ENCODE measurements at places on chromosomes 2 and 18.

DNA sequence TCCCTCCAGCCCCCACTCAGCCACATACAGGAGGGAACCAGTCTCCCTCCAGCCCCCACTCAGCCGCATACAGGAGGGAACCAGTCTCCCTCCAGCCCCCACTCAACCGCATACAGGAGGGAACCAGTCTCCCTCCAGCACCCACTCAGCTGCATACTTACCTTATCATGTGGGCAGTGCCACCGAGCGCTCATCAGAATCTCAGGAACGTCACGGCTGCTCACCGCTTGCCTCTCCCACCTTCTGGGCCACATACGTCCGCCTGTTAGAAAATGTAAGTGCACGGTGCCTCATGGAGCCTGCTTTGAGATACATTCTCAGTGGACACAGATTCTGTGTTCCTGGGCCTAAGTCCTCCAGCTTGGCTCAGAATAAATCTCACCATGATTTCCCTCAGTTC is 124.8 kb downstream of the PXDN start:
- DNase-seq = no peak

- no peak for DNase-seq
These were observed 13.4 kb downstream of the NOP58 start for GRCh38 chr2:202278944-202279343.

DNA sequence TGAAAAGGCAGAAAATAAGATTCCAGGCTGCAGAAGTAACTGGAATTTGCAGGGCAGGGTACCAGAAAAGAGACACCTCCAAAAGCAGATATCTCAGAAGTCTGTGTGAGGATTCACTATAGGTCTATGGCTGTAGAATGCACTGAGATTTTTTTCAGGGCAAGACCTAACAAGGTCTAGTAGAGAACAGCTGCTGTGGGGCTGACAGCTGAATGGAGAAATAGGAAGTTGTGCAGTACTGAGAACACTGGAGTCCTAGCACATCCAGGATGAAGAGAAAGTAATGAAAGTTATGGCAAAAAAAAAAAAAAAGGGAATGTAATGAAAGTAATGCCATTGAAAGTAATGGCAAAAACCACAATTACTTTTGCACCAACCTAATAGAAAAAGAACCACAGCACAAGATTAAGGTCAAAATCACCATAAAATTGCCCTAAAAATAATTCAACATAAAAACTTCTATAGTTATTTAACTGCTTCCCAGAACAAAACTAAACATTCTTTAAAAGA is 57.3 kb downstream of the CPO start:
- no peak for DNase-seq

GRCh38 chr18:30163573-30163972 is 879.0 kb downstream of the DSC3 start:
- DNase-seq = no peak

DNA sequence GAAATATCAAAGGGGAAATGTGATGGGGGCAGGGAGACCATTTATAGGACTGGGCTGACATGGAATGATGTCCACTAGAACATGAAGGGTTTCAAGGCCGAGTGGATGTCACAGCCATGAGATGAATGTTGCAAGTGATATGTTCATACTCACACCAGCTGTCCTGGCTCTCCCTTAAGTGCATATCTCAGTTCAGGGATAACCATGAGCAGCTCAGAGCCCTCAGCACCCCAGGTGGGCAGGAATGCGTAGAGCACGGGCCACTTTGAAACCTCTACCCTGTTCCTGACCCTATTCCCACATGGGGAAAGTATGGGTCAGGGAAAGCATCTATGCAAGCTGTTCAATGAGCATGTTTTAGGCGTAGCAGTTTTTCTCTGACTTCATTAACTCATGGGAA is 12.4 kb upstream of the EML4 start:
- DNase-seq = no peak

- DNase-seq = no peak
These were observed 364.8 kb downstream of the TNS1 start for GRCh38 chr2:217638031-217638430.

- DNase-seq = peak; percentile 43
These were observed 673 bp upstream of the SMCHD1 start for GRCh38 chr18:2654928-2655177.

- no peak for DNase-seq
These were observed 86.0 kb downstream of the RTN4 start for GRCh38 chr2:54964271-54964670.

- no peak for DNase-seq
These were observed 2.1 kb downstream of the COL4A4 start for GRCh38 chr2:227161947-227162346.

- no peak for DNase-seq
These were observed 294.0 kb upstream of the ETAA1 start for GRCh38 chr2:67103157-67103556.

GRCh38 chr2:86556508-86556907 is 6.7 kb downstream of the CHMP3 start:
- DNase-seq = no peak

DNA sequence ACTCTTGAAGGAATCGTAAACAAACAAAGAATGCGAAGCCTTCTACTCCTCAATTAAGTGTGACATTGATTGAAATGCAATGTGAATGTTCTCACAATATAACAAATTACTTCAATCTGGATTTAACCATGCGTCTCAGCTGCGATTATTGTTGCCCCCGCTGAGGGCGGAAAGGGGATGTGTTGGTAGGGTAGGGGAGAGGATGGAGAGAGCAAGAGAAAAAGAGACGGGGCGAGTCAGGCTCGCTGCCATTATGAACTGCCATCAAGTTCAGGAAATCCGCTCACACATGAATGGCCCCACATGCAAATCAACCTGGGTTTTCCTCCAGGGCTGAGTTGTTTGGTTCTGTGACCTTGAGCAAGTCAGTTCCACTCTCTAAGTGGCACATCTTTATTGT is 129.8 kb downstream of the PXDN start:
- DNase-seq = no peak

- DNase-seq = no peak
These were observed 129.9 kb upstream of the HS6ST1 start for GRCh38 chr2:128448331-128449225.

DNA sequence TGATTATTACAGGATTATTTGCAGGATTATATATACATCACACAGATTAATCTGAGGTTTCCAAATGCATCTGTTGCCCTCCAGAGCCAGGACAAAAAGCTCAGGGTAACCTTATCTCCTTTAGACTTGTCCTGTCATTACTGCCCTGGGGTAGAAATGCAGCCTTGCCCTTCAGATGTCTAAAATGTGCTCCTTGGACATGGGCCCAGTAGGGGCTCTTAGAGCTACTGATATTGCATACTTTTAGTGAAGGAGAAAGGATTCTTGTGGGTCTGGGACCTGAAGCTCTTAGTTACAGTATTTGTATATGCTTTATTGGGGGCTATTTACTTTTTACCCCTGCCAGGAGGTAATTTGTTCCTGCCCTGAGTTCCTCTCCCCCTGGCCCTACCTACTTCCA is 56.1 kb downstream of the PRKRA start:
- no peak for DNase-seq

DNA sequence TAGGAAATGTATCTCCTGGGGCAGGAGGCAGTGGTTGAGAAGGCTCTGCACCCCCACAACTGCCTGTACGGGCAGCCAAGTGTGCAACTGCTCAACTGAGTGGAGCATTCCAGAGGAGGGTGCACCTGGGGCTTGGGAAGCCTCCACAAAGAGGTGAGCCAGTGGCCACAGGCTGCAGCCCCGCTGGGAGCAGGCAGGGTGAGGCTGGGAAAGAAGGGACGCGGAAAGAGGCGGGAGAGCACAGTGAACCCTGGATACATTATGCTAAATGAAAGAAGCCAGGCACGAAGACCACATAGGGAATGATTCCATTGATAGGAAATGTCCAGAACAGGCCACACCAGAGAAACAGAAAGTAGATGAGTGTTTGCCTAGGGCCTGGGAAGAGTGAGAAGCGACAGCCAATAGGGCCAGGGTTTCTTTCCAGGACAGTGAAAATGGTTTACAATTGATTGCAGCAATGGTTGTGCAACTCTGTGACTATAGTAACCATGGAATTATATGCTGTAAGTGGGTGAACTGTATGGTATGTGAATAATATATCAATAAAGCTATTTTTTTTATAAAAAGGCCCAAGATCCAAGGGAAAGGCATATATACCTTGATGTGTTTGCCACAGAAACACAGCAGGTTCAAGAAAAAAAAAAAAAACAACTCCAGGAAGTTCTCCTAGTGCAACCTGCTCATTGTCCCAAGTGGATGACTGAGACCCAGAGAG is 82.4 kb downstream of the DDX1 start:
- no peak for DNase-seq

DNA sequence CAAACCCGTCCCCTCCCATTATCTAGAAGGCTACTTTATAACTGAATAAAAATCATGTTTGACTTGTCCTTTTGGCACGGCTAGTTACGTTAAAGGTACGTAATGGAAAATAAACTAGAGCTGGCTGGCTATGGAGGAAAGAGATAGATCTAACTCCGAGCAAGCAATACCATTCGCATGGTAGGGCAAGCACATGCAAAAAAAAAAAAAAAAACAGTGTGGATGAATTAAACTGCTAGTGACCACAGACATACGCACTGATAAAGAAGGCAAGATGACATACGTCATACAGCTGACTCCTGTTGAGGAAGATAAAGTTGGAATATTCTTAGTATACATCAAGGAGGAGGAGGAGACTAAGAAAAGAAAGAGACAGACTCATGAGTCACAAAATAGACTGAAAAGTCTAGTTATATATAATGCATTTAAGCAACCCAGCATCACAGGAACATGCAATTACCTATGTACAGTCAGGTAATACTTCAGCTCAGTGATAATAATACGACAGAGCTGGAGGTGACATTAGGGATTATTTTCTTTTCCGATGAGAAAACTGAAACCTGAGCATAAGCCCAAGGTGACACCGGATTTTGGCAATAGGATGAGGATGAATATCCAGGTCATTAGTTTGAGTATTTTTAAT is 37.9 kb upstream of the NARS1 start:
- DNase-seq = no peak

DNA sequence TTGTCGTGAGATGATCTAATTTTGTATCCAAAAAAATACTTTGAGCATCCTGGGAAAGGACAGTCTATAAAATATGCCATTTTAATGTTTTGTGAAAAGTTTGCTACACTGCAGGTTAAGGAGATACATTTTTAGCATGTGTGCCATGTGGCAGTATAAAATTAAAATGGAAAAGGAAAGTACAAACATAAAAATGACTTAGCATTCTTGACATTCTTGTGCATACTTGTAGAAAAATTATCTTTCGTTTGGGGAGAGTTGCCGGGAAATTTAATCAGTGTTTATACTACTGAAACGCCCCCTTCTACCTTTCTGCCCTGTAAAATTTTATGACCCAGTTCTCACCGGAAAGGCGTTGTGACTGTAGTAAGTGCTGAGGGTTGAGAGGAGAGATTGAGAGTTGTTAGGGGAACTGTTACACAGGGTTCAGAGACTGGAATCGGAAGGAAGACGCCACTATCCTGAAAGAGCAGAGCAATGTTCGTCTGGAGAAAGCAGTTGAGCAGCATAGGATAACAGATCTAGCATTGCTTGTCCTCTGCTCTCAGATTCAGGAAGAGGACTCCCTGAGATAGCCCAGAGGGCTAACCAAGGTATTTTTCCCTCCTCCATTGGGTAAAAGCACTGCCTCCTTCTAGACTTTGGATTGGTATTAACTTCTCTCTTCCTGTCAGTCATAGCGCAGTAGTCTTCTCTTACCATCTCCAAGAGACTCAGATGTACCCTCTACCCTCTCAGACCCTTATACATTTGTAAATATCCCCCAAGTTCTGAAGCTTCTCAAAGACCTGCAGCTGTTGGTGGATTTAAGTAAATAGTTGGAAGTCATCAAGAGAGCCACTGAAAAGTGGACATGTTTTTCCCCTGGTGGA is 2.7 kb downstream of the CDH20 start:
- DNase-seq = no peak

DNA sequence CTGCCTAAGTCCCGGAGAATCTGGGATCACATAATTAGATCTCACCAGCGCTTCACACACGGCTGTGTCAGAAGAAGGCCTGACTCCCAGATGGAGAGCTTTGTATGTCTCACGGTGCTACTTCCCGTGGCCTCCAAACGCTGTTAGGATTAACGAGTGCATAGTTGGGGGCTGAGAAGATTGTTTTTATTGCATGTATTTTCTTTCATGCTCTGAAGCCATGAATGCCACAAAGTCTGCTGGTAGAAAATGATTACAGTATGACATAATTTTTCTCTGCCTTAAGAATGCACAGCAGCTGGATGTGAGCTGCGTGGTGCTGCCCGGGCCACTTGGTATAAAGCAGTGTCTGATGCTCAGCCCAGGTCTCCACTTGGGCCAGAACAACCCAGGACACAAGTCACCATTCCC is 166.5 kb downstream of the SEPTIN10 start:
- DNase-seq = no peak

DNA sequence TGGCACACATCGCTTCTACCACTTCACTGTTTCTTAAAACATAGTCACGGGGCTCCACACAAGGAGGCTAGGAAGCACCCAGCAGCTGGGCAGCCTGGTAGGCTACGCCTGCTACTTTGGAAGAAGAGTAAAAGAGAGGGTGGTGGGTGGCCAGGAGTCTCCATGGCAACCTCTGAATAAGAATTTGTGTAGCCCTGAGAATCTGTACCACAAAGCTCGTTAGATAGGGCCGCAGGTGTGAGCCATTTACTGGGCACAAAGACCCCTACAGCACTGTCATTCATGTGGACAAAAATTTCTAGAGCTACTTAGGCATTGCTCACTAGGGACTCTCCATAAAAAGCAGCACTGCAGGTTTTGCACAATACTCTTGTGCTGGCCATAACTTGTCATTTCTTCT is 166.4 kb upstream of the MSH6 start:
- no peak for DNase-seq

GRCh38 chr18:34976123-34976522 is 65.1 kb upstream of the MAPRE2 start:
- no peak for DNase-seq

- DNase-seq = no peak
These were observed 101.5 kb downstream of the VWA3B start for GRCh38 chr2:98188351-98189046.

GRCh38 chr18:56146565-56146964 is 491.8 kb downstream of the TXNL1 start:
- DNase-seq = no peak

- DNase-seq = peak; percentile 67
These were observed 571 bp upstream of the GPC1 start for GRCh38 chr2:240434728-240435456.

GRCh38 chr2:143953451-143954030 is 566.4 kb downstream of the ZEB2 start:
- DNase-seq = no peak

DNA sequence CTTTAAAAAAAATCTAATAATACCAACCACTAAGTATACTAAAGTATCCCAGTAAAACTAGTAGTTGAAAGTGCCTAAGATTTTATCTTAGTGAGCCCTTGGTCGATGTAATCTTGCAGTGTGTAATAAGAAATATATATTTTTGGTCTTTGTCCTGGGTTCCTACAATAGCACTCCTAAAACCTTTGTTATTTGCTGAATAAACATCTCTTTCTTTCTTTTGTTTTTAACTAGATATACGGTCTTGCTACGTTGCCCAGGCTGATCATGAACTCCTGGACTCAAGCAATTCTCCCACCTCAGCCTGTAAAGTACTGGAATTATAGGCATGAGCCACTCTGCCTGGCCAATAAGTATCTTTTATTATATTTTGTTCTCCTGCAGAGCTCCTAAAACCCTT is 2.4 kb upstream of the TP53I3 start:
- DNase-seq = no peak

GRCh38 chr2:6883448-6884122 is 6.0 kb downstream of the RSAD2 start:
- no peak for DNase-seq

Data from activated naive CD8-positive, alpha-beta T cell treated with anti-CD3 and anti-CD28 coated beads, Interleukin-2, amount 50 U/mL, for 16 hours (primary cell).